ENCODE measurements at places on chromosomes 5 and 9.
A peak's percentile ranks its signal among the peaks of the same experiment; 100 is the strongest.

GRCh38 chr5:102668220-102668932 is 86.7 kb upstream of the PAM start:
- DNase-seq: no peak

- DNase-seq: no peak
Measured at GRCh38 chr9:88936668-88937067, 54.6 kb upstream of the S1PR3 start.

DNA sequence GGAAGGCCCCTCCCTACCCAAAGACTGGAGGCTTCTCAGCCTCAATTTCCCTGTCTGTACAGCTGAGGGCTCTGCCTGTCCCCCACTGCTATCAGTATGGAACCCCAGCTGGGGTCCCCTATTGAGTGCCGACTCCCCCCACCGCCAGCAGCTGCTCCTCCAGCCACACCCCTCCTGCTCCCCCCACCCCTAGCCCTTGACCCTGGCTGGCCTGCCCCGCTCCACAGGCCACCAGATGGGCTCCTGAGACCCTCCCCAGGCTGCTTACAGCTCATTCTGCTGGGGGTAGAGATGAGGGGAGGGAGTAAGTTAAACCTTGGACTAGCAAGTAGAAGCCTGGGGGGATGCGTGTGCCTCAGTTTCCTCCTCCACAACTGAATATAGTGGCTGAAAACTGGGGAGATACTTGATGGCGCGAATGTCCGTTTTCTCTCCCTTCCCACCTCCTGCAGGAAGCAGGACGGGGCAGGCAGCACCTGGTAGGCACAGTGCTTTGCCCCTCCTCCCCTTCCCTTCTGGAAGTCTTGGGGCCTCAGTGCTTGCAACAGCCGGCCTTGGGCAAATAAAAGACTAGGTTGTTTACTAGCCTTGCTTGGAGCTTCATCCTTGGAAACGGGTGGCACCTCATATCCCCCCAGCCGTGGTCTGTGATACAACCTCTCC is 19.1 kb downstream of the URM1 start:
- DNase-seq: no peak

DNA sequence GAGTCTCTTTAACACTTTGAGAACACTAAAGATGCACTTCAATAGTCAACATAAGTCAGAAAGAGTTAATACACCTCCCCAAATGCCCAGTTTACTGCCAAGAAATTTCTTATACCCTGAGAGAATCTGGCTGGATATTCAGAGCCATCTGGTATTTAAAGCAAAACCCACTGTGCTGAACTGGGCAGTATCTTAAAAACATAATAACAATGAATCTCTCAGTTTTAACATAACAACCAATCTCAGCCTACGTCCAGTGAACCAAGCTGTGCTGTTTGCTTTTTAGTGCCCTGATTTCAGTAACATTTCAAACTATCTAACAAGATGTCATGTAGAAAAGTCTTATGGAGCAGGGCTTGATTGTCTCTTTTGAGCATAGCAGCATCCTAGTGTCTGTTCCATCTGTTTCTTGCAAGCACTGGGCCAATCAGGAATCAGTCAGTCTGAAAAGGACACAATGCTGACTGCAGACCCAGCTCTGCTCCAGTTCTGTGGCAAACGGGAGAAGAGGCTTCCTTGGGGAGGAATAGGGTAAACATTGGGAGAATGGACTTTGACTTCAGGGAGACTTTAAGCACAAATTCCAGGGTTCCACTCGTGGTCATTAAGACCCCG is 43.6 kb upstream of the FAM81B start:
- DNase-seq: no peak

- DNase-seq: no peak
Measured at GRCh38 chr9:2725898-2726649, 8.8 kb downstream of the KCNV2 start.

DNA sequence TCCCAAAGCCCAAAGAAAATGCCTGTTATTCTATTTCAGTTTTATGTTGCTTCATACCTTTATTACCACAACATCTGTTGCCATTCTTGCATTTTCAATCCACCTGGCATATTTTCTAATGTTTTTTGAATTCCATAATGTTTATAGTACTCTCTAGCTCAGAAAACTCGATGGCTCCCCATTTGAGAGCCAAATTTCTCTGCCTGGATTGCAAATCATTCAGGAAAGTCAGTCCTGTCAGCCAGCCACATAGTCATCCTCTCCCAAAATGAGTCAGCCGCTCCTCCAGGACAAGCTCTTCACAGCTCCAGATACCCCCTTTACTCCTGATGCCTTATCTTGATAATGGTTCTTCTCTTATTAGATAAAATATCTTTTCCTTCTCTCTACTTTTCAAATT is 78.2 kb upstream of the ADCY2 start:
- DNase-seq: no peak

DNA sequence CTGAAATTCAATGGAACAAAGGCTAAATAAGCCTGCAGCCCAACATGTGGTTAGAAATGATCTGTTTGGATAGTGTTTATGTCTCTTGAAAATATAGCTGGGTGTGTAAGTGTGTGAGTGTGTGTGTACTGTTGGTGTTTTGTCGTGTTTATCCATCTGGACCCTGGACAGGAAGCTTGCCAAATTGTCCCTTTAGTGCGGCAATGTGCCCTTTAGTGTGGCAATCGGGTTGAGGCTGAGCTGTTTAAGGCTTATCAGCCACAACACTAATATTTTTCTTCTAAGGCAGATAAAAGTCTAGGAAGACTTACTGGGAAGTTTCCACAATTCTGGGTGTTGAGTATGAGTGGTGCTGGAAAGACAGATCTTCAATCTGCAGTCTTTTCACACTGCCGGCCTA is 180.2 kb downstream of the YTHDC2 start:
- DNase-seq: no peak

GRCh38 chr5:38167562-38167996 is 90.8 kb upstream of the EGFLAM start:
- DNase-seq: no peak

DNA sequence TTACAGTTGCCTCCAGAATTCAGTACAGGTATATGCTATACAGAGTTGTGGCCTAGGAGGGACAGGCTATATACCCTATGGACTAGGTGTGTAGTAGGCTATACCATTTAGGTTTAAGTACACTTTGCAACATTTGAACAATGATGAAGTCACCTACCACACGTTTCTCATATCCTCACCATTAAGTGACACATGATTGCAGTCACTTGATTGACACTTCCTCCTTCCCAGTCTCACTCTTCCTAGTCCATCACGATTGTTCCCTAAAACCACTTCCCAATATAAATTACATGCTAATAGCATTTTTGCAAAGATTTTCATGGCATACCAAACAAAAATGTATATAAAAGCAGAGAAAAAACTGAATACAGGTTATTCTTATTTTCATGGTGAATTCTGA is 312.2 kb downstream of the EPB41L4A start:
- DNase-seq: no peak

DNA sequence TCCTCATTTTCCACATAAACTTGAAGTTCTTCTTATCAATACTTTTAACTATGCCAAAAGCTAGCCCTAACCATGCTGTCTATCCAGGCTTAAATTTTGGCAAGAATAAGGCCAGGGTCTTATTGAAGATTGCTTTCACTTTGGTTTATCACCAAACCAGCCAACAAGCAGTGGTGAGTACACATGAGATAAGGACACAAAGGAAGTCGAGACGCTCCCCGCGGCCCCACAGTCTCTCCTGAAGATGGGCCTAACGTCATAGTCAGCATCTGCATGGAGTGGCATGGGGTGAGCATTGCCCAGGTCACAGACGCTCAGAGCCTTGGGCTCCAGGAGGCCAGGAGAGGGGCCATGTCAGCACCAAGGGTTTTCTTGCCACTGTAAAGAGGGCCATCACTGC is 80.3 kb downstream of the ATPSCKMT start:
- no peak for DNase-seq

DNA sequence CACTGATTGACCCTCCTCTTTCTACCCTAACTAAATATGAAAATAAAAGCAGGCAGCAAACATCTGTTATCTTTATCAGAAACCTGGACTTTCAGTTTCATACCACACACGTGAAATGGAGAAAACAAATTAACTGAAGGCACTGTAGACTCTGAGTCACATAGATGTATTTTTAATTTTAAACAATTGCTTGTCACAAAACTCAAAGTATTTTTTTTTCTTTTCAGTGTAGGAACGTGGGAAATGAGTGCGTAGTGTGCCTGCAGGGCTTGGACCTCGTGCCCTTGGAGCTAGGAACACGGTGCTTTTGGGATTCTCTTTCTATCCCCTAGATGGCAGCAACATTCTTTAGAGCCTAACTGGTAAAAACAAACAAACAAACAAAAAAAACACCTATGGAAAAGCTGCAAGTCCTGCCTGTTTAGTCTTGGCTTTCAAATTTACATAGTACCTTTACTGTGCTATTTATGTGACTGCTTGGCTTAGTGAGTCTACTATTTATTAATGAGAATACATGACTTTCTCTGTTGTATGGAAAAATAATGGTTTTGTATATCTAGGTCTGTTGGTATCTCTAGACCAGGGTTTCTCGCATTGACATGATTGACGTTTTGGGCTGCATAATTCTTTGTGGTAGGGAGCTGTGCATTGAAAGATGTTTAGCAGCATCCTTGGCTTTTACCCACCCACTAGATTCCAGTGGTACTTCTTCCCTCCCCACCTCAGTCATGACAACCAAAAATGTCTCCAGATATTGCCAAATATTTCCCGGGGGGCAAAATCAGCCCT is 16.8 kb upstream of the ACTBL2 start:
- DNase-seq: peak; percentile 27

DNA sequence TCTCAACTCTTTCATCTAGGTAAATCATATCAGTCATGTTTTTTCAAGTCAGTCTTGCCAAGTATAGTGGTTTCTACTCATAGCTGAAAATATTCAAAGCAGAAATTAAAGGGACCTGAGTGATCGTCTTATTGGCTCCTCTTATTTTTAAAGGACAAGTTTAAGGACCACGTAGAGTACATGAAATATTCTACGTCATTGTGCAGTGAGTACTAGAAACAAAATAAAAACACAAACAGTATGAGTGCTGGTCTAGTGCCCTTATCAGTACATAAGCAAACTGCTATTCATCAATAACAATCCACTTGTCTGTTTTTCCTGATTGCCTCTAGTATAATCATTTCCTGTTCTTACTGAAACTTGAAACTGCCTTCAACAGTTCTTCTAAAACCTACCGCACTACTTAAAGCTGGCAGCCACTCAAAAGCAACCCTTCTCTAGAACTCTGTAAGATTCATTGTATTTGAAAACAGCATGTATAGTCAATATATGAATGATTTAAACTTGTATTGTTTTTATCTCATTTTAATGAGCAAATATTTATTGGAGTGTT is 853.7 kb downstream of the TAF11L14 start:
- DNase-seq: no peak

- DNase-seq: no peak
Measured at GRCh38 chr5:81817086-81817485, 66.2 kb upstream of the SSBP2 start.

DNA sequence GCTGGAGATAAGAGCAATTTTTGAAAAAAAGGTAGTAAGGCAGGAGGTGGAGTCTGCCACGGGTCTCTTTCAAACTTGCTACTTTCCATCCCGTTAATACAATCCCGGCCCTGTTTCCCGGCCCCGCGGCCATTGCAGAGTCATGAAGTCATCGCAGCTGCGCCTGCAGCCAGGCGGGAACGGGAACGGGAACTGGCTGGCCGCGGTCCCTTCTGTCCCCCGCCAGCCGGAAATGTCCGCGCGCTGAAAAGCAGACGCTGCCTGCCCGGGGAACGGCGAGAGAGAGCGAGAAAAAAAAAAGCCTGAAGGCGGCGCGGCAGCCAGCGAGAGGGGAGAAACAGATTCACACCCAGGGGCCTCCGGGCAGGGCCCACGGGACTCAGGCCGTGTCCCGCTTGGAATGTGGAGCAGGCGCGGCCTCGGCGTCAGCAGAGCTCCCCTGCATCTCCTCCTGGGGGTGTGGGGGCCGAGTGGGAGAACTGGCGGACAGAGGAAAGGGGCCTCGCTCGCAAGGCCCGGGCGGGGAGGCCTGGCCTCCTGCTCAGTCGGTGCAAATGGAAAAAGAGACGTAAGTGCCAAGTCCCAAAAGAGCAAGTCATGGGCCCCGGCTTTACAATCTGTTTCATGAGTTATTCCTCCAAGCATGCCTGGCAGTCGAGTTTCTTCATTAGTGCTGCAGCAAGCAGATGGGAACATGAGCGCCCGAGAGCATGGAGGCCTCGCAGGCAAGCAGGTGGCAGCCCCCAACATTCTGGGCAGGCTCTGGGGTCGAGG is 201.2 kb upstream of the GAS1 start:
- no peak for DNase-seq

GRCh38 chr5:95734906-95735305 is 3.8 kb downstream of the RHOBTB3 start:
- DNase-seq: no peak

DNA sequence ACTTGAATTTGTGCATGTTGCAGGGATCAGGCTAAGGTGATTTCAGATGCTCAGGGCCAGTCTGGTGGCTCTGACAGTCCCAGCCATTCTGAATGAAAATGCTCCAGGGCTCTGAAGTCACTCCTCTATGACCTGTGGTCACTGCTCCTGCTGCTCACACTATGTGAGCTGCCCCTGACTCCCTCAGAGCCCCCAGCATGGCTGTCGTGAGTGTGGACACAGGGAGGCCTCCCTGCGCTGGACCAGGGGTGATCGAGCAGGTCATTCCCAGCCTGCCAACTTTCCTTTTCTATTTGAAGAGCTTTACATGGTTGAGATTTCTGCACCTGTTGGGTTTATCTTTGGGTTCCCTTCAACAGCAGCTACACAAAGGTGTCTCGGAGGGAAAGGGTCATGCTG is 74.5 kb downstream of the WNK2 start:
- no peak for DNase-seq

GRCh38 chr5:7827610-7828009 is 23.3 kb downstream of the CFAP90 start:
- DNase-seq: no peak

GRCh38 chr9:1857808-1858207 is 157.3 kb upstream of the SMARCA2 start:
- no peak for DNase-seq

DNA sequence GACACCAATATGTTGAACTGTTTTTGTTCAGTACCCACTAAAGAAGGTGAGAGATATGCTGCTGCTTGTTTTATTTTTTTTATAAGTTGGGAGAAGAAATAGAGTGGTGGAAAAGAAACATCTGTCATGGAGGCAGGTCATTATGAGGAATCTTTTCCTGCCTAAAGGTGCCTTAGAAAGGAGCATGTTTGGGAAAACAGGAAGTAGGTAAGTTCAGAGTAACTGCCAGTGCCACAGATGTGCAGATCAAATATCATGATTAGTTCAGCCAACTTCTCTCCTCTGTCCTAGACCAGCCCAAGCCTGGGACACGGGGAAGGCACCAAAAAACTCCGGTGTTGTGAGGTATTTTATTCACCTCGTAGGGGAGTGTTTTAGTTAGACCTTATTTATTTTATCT is 144.2 kb downstream of the MAN2A1 start:
- DNase-seq: no peak

All from NCI-H1930 (cell line).